ENCODE measurements at places on chromosomes 3 and 15.

DNA sequence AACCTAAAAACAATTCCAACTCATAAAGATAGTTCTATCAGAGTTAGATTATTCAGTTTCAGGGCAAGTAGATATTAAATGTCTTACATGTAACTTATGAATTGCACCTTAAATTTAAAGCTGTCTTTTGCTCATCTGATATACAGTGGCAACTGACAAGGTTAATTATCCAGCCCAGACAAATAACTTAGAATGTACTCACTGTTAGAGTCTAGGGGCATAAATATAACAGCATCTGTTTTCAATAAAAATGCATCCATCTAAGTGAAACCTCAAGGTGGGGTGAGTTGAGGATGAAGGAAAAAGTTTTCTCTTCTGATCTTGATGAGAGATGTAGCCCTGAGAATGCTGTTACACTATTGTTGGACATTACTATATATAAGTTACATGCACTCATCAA lies 112.6 kb downstream of the FBN1 start:
- DNase-seq, result no peak

DNA sequence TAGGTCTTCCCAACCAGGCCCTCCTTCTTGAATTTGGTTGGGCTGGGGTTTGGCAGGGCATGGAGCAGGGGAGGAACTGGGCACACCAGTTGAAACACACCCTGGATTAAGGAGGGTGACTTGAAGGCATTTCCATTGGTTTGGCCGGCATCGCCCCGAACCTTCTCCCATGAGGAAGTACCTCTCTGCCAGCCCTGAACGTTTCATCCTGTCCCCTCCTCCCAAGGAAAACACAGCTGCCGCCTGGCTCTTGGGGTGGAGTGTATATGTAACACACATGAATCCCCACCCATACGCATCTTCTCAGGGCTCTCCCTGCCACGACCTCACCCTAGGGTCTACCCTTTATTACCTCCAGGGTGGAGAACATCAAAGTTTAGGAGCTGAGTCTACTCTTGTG lies 14.6 kb downstream of the UBAP1L start:
- no peak for DNase-seq

- no peak for DNase-seq
Measured at GRCh38 chr3:50318615-50319014, 3.9 kb downstream of the HYAL2 start.

DNA sequence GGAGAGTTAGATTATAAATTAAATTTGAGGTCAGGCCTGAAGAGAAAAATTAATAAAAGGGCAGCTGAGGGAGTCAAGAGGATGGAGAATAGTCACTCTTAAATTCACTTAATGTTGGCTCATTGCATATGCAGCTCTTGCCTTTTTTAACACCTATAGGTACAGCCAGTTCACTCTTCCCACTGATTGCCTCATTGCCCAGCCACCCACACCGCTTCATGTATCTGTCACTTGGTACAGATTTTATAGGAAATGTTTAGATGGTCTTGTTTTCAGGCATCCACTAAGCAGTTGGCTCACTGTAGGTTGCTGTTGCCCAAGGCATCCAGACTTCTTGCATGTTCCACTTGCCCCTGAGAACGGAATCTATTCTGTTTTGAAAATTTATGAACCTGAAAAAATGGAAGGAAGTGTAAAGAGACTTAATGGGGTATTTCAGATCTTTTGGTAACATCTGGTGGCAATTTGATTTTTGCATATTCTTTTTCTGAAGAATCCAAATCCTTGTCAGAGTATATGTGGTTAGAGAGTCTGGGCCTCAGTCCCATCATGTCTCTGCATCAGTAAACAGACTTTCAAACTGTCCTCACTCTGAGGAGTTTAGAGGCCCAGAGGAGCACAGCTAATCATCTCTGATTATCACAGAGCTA lies 151.9 kb downstream of the RBPMS2 start:
- no peak for DNase-seq

GRCh38 chr3:128950223-128950938 lies 43.5 kb downstream of the CFAP92 start:
- no peak for DNase-seq

DNA sequence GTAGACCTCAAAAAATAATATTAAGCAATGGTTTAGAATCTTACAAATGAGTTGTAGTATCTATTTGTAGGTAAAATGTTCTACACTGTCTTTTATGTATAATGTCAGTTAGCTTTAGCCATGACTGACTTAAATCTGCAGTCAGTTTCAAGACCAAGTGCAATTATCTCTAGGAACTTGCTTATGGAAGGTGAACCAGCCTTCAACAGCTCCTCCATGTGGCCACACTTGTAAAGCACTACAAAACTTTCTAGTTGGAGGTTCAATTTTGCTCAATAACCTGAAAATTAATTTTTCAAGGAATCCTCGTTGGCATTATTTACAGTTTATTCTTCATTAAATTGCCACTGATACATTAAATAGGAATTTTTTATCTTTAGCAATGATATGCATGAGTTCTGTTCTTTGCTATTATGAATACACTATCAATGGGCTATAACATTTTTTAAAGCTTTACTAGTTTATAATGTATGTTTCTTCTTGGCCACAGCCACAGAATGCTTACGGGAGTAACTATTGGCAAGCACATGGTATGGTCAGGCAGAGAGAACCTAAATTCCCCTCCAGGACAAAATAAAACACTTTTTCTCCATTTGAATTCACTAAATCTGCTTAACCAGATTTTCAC lies 315.3 kb upstream of the UBE2E2 start:
- DNase-seq, result no peak

- DNase-seq, result no peak
Measured at GRCh38 chr3:123449997-123450604, 1.2 kb upstream of the ADCY5 start.

DNA sequence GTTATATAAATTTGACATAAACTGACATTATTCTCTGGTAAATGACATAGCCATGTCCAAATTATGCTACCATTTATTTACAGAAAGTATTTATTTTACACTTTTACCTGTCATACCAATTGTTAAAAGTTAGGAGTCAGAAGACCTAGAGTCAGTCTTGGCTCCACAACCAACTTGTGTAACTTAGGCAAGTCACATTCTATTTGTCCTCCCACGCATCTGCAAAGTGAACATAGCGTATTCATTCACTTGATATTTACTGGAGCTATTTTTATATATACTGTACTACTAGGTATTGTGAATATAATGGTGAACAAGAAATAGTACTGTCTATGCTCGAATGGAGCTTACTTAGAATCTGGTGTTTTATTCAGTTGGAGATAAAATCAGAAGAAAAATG lies 78.7 kb downstream of the ZNF280D start:
- no peak for DNase-seq

GRCh38 chr3:113331187-113331586 lies 110.1 kb downstream of the CFAP44 start:
- DNase-seq, result no peak

GRCh38 chr15:75067123-75067830 lies 43.9 kb downstream of the PPCDC start:
- DNase-seq, result no peak

GRCh38 chr3:186790261-186790981 lies 7.0 kb downstream of the EIF4A2 start:
- DNase-seq, result no peak

DNA sequence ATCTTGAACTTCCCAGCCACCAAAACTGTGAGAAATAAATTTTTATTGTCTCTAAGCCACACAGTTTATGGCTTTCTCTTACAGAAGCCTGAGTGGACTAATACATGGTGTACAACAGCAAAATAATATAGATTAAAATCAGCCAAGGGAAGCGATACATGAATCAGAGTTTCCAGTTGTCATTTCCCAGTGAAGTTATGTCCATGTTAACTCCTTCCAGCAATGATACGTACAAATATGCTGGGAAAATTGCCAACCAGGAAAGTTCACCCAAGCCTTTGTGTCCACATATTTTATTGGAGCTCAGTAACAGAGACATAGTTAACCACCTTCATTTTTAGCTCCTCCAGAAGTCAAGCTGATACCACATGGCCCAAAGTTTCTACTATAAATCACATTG lies 280.9 kb upstream of the KCNMB2 start:
- no peak for DNase-seq

DNA sequence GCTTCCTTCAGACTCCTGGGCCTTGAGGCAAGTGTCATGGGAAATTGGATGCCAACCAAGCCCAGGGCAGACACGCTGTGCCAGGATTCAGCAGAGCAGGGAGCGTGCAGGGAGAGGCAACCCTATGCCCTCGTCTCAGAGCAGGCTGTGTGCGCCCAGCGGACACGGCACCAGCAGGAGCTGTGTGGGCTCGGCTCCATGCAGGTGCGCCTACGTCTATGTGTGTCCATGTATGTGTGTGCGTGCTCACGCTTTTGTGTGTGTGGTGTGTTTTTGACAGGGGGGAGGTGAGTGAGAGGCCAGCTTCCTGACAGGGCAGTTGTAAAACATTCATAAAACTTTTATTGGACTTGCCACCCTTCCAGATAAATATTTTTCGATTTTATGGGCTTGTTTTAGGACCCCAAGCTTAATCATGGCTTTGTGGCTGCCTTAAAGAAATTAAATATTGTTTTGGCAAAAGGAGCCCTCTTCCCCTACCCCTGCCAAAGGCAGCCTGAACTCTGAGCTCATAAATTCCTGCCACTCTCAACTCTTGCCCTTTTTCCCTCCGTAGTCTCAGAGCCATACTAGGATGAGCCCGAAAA lies 84.4 kb downstream of the DNAJB8 start:
- no peak for DNase-seq

DNA sequence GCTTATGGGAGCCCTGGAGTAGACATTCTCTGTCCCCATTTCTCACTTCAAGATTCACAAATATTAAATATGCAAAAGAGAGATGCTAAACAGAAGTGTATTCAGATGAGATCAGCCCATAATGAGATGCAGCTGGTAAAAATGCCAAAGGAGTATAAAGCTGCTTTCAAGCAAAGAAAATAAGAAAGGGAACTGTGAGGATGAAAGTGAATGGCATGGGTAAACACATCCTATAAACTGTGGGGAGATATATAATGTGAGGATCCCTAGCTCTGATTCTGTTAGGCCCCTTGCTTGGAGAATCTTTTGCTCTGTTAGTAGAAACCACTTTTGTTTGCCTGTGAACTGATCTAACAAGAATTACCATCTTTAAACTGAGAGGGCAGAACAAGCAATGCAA lies 396.6 kb downstream of the SOX2 start:
- DNase-seq, result no peak

- DNase-seq, result no peak
Measured at GRCh38 chr3:141830508-141830907, 45.9 kb upstream of the ATP1B3 start.

GRCh38 chr15:47968593-47968992 lies 152.2 kb upstream of the SLC24A5 start:
- no peak for DNase-seq

DNA sequence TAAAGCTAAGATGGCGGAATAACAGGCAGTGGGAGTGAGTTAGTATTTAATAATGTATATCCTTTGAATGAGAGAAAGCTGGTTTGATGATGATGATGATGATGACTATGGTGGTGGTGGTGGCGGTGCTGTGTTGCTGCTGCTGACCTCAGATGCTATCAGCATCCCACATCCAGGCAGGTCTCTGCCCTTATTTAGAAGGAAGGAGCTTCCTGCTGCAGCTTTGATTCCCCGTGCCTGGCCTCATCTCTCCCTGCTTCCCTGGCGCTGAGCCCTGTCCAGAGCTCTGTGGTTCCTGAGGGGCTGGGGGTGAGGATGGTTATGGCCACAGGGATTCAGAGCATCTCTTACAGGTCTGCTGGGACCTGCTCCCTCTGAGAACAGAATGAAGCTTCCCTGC lies 73.1 kb downstream of the RAB11A start:
- no peak for DNase-seq

DNA sequence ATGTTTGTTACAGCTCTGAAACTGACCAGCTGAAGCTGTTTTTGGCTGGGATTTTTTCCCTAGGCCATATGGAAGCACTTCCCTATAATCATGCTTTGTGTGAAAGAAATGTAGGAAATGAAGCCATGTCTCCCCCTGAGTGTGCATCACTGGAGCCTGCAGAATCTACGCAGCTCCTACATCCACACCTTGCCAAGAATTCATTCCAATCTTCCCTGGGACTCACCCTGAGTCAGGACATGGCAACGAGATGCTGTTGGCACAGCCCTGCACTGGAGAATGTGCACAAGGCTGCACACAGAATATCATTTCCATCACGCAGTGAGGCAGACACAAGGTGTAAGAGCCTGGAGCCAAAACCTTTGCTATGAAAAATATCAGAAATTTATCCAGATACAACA lies 189.5 kb downstream of the ADAMTSL3 start:
- DNase-seq, result no peak

GRCh38 chr3:168747697-168748096 lies 652.0 kb upstream of the GOLIM4 start:
- no peak for DNase-seq

DNA sequence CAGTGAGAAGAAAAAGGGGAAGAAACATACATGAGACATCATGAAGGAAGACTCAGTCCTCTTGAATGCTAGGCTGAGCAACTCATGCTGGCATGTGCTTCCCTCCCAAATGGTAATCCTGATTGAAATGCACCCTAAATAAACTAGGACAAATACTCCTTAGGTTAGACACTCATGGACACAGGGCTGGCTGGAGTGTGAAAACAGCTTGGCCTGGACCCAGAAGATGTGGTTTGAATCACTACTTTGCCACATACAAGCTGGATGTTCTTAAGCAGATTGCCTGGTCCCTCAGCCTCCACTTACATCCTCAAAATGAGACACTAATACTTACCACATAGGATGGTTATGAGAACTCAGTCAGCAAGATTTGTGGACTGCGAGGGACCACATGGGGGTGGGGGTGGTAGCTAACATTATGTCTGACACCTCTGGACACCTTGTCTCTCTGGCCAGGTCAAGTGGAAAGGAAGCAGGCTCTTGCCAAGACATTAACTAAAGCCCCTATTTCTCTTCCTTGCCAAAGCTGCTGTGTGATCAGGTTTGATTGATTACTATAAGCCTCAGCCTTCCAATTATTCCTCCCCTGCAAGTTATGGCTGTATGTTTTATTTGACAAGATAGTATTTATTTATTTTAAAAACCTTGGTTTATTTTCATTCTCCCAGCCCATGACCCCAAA lies 138.9 kb upstream of the SLC7A14 start:
- DNase-seq, result no peak

DNA sequence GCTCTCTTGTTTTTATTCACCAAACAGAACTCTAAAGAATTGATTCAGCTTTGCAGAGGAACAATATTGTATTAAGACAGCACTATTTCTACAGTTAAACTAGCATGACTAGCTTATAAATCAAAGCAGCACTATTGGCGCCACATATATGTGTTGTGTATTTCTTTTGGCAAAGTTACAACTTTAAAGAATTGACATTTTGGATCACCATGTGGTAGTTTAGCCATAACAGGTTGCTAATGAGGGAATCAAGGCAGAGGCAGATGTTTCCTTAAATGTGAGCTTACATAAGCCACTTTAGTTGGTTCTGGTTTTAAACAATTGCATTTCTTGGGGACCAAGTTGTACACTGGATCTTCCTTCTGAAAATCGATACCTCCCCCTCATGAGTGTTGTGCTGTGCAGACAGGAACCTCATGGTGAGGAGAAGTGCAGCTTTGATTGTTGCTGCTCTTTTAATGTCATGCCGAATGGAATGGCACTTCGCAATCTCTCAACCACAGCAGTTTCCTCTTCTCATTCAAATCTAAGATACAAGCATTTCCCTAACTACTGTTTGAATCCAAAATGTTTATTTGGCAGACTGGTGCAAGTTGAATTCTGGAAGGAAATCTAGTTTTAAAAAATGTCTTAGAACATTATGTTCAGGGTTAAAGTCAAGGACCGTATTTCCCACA lies 151.2 kb downstream of the MYRIP start:
- DNase-seq, result no peak
